Cardiac fibroblast (primary cell): ENCODE measurements at places on chromosomes 11 and 22.

DNA sequence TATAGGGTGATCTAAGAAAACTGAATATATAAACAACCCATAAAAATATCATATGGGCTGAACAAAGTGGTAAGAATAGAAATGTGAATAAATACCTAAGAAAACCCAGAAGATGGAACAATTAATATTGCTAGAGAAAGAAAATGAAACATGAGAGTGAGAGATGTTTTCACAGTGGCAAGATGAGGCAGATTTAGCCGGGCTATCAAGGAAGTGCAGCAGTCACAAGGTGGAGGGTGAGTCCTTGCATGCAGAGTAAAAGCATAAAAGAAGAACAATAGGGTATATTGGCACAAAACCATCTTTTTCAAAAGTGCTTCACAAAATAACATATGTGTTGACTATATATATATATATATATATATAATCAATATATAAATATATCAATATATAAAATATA, 49.6 kb downstream of the NOX4 start:
- DNase-seq = no peak

- DNase-seq = no peak
These were observed 618 bp downstream of the MTA2 start for GRCh38 chr11:62601122-62601371.

DNA sequence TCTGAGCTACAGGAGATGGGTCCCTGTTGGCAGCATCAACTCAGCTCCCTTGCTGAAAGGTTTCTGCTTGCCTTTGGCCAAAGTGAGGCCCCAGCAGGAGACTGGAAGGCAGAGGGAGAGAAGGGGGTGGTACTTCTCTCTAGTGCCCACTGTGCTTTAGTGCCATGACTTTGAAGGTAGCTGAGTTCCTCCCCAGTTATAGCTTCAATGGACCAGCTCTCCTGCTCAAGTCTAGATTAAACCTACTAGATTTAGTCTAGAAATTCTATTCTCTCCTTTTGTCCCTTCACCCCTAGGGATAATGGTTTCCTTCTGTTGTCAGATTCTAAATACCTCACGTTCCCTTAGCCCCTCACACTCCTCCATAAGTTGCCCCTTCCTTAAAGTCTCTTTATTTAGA, 119.2 kb downstream of the TIMP3 start:
- no peak for DNase-seq

DNA sequence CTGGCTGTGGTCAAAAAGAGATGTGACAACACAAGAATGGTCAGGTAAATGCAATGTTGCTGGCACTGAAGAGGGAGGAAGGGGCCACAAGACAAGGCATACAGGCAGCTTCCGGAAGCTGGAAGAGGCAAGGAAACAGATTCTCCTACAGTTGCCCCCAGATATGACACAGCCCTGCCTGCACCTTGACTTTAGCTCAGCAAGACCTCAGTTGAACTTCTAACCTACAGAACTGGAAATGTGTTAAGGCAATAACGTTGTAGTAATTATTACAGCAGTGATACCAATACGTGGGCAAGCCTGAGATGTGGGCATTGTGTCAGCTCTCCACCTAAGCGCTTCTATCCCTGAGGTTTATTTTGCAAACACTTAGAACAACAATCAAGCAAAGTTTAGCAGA, 4.2 kb upstream of the KIAA0930 start:
- DNase-seq = no peak

GRCh38 chr11:93741882-93742226, 382 bp downstream of the C11orf54 start:
- peak; percentile 81 for DNase-seq

GRCh38 chr22:38523029-38523428, 16.9 kb upstream of the DDX17 start:
- no peak for DNase-seq

- no peak for DNase-seq
These were observed 154.2 kb downstream of the DLG2 start for GRCh38 chr11:85472953-85473352.

GRCh38 chr11:113245216-113245615, 69.2 kb upstream of the TTC12 start:
- no peak for DNase-seq

GRCh38 chr11:82082976-82083375, 650.7 kb downstream of the FAM181B start:
- DNase-seq = no peak

- peak; percentile 68 for DNase-seq
These were observed 1.9 kb downstream of the CHRM4 start for GRCh38 chr11:46389450-46390330.

DNA sequence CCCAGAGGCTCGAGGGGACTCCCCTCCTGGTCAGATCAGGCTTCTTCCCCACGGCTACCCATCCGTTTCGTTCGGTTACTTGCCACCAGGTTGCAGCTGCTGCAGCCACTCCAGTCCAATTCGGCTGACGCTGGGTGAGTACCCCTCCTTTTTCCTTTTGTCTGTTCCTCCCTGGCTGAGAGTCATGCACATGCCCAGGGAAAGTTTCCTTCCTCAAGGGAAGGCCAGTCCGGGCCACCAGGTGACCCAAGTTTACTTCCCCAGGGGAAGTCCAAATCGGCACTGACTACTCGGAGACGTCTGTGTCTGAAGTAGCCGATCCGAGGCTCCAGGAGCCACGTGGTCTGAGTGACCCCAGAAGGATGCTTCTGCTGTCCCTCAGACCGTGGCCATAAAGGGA, 13.2 kb upstream of the OR56A3 start:
- DNase-seq = no peak

GRCh38 chr11:93857413-93858120, 7.1 kb upstream of the VSTM5 start:
- DNase-seq = peak; percentile 6
